ENCODE measurements at places on chromosomes 2 and 18.

DNA sequence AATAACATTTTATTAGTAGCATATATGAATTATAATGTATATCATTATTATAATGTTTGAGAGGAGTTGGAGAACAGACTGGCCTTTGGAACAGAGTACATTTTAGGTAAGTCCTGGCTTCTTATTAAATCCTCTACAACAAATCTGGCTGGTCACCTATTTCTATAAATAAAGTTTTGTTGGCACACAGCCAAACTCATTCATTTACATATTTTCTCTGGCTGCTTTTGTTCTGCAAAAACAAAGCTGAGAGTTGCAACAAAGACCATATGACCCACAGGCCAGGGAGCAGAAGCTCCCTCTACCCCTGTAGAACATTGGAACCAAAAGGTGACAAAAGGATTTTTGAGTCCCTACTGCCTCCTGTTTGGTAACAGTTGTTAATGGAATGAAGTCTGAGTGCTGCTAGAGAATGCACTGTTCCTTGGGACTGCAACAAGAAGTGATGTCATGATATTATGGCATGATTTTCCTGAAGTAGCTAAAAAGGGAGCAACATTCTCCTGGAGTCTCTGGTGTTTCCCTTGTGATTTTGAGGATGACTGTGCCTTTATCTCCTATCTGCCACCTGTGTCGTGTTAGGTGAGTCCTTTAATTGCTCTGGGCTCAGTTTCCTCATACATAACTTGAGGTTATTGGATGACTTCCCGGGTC is 22.0 kb upstream of the SP9 start:
- DNase-seq = no peak

DNA sequence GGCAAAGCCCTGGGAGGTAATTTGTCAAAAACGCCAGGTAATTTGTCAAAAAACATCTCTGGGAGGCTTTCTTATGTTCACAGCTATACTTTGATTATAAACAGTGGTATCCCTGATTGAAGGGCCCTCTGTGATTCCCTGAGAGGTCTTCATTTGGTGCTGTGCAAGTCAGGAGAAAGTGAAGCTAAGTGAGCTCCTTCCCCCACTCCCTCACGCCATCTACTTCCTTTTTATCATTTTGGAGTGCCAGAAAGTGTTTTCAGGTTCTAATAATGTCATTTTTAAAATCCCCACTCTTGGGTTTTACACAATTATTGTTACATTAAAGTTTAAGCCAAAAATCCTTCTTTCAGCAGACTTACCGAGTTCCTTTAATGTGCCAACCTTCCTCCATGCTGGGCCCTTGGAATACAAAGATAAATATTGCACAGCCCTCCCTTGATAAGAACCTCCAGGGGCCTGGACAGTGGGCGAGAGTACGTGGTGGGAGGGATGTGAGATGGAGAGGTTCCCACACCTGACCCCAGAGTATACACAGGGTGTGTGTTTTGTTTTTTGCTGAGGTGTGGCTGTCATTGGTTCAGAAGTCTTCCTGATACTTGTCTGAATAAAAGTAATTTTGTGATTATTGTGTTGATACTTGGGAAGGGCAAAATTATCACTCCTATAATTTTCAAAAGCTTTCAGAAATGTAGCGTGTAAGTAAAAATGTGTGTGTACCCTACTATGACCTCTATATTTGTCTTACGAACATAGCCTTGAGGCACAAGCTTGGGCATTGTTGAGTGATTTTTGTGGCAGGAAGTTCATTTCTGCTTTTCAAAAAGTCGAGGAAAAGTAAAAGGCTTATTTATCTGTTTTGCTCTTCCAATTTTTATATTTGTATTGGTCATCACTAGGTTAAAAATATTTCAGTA is 8.2 kb downstream of the MAPRE2 start:
- DNase-seq = no peak

GRCh38 chr2:2114707-2115245 is 216.3 kb downstream of the MYT1L start:
- DNase-seq = no peak

- no peak for DNase-seq
Observed at GRCh38 chr2:150427298-150427697, 60.2 kb downstream of the RND3 start.

DNA sequence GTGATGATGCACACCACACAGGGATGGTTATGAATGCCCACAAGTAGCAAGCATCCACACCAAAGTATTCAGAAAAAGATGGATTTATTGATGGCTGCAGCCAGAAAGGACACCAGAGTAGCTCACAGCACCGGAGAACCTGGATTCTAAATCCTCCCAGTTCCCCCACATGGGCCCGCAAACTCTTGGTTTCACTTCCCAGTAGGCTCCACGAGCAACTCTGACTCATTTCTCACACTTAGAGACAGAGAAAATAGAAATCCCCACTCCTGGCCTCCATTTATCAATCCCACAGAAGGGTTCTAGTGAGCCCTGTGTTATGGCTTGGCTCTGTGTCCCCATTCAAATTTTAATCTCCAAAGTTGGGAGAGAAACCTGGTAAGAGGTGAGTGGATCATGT is 426.7 kb upstream of the MYT1L start:
- DNase-seq = no peak

DNA sequence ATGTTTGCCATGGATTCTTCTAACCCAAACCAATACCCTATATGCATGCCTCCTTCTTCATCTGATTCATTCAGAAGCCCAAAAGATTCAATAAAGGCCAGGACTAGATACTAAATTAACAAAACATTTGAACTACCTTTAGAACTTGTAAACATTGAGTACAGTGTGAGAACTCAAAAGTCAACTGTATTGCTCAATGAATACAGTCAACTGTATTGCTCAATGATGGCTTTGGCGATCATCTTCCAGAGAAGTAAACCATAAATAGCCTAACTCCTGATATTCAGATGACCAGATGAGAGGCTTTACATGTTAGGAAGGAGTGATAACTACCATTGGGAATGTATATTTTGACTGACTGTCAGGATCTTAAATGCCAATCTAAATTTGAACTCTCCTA is 206.5 kb upstream of the ITGA4 start:
- DNase-seq = no peak

Data from T-helper 1 cell (primary cell).